ENCODE measurements at places on chromosomes 2 and 18.

- no peak for DNase-seq
These were observed 218.3 kb downstream of the PTGR3 start for GRCh38 chr18:74990563-74991081.

- no peak for DNase-seq
These were observed 19.4 kb downstream of the KCNIP3 start for GRCh38 chr2:95316466-95317122.

GRCh38 chr2:6297238-6297637, 568.5 kb downstream of the CMPK2 start:
- DNase-seq = no peak

DNA sequence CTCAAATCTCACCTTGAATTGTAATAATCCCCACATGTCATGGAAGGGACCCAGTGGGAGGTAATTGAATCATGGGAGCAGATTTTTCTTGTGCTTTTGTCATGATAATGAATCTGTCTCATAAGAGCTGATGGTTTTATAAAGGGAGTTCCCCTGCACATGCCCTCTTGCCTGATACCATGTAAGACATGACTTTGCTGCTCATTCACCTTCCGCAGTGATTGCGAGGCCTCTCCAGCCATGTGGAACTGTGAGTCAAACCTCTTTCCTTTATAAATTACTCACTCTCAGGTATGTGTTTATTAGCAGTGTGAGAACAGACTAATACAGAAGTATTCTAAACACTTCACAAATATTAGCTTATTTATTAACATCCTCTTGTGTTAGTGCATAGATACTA, 516.7 kb downstream of the LRRTM4 start:
- DNase-seq = no peak

DNA sequence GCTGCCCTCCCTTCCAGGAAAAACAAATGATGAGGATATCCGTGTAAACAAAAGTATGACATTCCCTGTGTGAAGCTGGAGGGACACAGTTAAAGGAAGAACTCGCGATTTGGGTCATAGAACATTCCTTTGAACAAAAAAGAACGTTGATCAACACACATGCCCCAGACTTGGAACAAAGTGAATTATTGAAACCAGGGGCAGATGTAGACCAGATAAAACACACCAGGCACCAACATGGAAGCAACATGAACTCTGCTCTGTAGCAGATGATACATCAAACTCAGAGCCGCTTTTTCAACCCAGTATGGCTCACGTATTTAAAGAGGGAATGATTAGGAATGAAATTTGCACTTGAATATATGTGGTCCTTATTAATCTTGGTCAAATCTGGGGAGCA, 206.5 kb downstream of the TMEM182 start:
- DNase-seq = no peak

- no peak for DNase-seq
These were observed 61.4 kb downstream of the RPL31 start for GRCh38 chr2:101063352-101064124.

GRCh38 chr18:69002233-69002632, 204.4 kb downstream of the CCDC102B start:
- DNase-seq = no peak

- DNase-seq = no peak
These were observed 56.1 kb upstream of the FHL2 start for GRCh38 chr2:105454801-105455485.

GRCh38 chr18:59814891-59815290, 84.9 kb upstream of the PMAIP1 start:
- DNase-seq = no peak

GRCh38 chr2:214088536-214088935, 322.3 kb upstream of the VWC2L start:
- no peak for DNase-seq
